Left renal cortex interstitium (tissue), 4 donors: ENCODE measurements at places on chromosomes 1 and 21.

DNA sequence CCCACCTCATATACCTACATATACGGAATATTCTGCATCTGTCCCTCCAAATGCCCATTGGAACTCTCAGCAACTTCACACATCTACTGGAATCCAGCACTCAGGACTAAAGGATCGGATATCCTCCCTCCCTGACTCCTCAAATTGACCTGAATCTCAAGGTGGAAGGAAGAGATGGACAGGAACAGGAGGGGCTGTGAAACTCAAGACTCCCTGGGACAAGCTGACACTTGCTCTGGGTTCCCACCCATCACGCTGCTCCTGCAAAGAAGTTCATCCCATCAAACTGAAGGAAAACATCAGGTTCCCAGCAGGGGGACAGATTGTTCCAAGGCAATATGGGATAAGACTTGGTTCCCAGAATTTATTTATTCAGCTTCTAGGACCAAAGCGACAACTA is 30.3 kb upstream of the TIAM1 start:
- no peak for DNase-seq

DNA sequence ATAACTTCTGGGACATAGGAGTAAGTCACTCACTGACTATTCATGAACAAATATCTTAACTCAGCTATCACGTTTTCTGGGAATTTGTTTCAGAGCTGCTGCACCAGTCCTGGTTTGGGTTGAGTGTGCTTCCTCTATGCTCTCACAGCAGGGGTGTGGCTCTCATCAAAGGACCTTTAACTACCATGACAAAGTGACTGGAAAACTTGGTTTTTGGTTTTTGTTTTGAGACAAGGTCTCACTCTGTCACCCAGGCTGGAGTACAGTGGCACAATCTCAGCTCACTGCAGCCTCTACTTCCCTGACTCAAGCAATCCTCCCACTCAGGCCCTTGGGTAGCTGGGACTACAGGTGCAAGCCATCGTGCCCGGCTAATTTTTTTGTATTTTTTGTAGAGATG is 4.1 kb downstream of the ILDR2 start:
- DNase-seq = no peak

DNA sequence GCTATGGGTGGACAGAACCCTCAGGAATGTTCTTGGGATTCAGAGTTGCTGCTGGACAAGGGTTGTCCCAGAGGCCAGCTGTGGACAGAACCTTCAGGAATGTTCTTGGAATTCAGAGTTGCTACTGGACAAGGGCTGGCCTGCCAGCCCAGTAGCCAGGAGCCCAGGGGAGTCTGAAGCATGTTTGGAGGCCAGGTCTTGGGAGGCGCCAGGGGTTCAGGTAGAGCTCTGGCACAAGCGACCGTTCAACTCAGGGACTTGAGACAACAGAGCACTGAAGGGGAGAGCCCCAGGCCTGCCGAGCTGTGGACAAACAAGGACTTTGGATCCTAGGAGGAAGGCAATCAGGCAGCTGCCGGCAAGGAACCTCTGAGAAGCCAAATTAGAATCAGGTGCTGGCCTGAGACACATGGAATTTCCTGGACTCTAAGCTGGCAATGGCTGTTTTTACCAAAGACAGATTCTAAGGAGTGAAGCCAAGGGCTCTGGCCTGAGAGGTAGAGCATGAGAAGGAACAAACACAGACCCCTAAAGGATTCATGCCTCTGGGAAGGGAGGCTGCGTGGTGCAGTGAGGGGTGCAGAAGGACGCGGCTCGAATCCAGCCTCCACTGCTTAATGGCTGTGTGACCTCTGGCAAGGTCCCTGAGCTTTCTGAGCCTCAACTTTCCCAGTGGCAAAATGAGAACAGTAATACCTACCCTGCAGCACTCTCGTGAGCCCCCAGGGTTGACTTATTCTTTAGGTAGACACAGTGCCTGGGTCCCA is 13.4 kb downstream of the PLA2G5 start:
- no peak for DNase-seq

DNA sequence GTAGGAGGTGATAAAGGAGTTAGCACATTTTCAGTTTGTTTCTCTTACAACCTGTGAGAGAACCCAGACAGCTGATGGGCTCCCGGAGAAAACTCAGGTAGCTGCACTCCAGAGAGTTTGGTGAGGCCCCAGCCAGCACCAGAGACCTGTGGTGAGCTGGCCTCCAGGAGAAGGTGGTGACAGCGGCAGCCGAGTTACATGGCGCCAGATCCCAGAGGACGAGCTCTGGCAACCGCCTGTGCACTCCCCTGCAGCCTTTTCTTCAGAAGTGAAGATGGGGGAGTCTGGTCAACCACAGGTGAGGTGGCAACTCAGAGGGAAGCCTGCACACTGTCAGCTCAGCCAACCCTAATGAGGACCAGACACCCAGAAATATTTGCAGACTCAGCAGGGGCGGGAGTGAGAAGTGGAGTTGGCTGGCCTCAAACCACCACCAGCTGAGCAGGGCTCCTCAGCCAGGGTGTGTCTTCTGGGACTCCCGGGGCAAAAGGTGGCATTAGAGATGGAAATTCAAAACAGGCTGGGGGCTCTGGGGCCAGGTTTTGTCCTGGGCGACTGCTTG is 209.7 kb downstream of the SETD4 start:
- DNase-seq = no peak

DNA sequence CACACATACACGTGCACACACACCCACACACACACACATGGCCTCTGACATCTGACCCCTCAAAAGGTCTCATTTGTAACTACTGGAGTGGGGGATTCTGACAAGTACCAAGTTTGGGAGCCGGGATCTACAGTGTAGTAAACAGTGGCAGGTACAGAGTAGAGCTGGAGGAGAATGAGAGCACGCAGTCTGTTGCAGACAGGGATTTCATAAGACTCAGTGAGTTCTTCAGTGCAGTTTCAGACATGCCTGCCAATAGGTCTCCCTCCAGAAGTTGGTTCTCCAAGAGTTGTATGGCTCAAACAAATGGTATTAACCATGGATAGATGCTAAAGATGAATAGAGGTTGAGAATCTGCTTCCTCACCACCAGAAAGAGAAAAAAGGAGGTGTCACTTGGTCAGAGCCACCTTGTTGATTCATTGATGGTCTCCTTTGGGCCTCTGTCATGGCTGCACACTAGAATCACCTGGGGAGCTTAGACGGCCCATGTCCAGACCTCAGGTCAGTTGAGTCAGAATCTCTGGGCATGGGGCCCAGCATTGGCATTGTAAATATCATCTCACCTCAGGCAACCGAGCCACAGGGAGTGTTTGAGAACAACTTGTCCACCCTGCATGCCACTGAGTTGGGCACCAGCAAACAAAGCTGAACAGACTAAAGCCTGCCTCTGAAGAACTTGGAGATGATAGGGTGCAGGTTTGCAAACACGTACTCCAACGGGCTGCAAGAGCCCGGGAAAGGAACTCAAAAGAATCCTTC is 122.1 kb downstream of the EDEM3 start:
- no peak for DNase-seq

DNA sequence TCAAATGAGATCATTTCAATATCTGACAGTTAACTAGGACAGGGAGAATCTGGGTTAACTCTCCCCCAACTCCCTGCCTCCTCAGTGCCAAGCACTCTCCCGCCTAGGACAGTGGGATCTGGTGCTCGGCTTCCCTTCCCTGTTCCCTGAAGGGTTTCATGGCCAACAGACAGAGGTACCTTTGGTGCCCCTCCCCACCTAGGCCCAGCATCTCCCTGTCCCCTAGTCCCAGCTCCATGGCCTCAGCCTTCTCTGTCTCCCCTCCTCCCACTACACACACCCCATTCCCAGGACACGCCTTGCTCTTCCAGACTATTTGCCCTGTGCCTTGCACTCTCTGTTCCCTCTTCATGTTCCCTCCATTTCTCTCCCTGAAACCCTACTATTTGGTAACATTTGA is 77.1 kb downstream of the CD247 start:
- no peak for DNase-seq

GRCh38 chr1:84849357-84849975 is 43.5 kb downstream of the LPAR3 start:
- DNase-seq = no peak

- no peak for DNase-seq
Observed at GRCh38 chr1:23585321-23586022, 26.2 kb upstream of the ID3 start.

GRCh38 chr1:204475656-204476432 is 18.8 kb downstream of the PIK3C2B start:
- DNase-seq = no peak

- no peak for DNase-seq
Observed at GRCh38 chr1:154855186-154855851, 14.8 kb downstream of the KCNN3 start.

GRCh38 chr1:226625326-226625725 is 76.8 kb downstream of the STUM start:
- no peak for DNase-seq

DNA sequence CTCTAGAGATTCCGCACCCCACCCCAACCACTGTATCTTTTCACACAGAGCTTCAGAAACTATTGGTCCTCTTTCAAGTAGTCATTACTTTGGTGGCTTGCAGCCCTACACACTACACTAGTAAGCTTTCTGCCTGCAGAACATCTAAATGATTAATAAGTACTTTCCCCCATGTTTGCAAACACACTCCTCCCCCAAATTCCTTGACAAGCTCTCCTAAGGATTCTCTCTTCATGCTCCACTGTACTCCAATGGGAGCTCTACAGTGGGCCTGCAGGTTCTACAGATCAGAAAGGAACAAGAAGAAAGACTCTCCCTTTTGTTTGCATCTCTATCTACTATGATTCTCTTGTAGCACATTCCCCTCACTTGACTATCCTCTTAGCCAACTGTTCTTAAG is 16.3 kb upstream of the NUF2 start:
- DNase-seq = no peak

GRCh38 chr21:33345751-33346238 is 21.0 kb downstream of the IFNAR1 start:
- no peak for DNase-seq

- DNase-seq = no peak
Observed at GRCh38 chr1:234639961-234640360, 30.0 kb upstream of the IRF2BP2 start.

DNA sequence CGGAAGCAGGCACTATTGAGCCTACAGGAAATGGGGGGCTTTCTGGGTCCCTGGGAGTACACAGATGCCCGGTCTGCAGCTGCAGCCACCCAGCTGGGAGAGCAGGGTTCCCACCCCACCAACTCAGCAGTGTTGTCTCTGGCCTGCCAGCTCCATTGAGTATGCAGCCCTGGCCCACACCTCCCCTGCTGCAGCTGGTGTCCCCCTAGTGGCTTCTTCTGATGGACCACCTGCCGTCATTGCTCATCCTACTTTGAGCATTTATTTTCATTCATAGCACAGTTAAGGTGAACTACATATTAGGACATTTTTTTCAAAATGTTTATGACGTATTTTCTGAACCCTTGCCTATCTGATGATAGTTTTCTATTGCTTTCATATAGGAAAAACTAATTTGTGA is 189.8 kb upstream of the LYPLAL1 start:
- no peak for DNase-seq

DNA sequence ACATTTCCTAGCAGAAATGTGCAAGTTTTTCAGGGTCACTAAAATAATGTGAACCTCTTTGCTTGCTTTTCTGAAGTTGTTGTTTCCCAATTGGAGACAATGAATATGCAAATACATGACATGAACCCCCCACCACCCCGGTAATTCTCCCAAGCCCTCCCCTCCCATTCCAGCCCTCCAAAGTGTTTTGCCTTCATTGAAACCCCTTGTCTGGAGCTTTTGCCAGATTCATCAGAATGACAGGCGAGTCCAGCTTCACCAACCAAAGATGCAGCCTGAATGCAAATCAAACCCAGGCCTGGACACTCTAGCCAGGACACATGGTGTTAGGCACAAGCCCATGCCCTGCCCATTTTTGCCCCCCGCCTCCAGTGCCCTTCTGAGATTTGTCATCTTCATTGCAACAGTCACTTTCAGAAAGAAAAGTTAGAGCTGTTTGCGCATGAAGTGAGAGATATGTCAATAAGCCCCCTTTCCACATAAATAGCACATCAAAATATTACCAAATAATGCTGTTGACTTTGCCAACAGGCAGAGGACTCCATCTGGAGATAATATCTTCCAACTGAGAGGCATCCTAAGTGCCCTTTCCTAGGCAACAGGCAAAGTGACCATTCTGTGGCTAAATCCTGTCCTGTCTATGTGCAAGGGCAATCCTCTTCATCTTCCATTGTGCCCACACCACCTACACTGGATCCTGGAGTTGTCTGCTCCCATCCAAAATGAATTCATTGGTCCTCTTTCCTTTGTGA is 145.6 kb upstream of the NFIA start:
- DNase-seq = no peak

DNA sequence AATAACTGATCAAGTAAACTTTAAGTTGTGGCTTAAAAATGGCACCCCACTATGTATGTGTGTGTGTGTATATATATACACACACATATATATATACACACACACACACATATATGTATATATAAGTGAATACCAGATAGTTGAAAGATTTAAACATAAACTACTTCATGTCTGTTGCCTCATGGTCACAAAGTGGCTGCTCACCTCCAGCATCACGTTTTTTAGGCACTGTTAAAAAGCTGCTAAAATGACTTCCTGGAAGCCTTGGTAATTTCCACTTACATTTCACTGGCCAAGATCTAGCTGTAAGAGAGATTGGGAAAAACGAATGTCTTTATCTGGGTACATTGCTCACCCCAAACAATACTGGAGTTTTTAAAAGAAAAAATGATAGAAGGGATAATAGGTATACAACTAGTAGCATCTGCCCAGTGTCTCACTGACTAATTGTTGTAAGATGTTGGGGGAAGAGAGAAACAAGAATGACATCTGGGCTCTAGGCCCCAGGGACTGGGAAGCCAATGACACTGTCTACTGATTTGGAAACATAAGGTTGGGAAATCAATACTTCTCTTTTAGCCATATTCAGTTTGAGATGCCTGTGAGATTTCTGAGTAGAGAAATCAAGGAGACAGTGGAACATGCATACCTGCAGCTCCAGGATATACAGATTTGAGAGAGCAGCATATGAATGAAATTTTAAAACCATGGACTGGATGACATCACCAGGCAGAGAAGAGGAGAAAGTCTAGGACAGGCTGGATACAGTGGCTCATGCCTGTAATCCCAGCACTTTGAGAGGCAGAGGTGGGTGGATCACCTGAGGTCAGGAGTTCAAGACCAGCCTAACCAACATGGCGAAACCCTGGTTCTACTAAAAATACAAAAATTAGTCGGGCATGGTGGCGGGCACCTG is 42.8 kb downstream of the CLDN14 start:
- DNase-seq = no peak

GRCh38 chr1:48619539-48619938 is 147.5 kb upstream of the SPATA6 start:
- DNase-seq = no peak

DNA sequence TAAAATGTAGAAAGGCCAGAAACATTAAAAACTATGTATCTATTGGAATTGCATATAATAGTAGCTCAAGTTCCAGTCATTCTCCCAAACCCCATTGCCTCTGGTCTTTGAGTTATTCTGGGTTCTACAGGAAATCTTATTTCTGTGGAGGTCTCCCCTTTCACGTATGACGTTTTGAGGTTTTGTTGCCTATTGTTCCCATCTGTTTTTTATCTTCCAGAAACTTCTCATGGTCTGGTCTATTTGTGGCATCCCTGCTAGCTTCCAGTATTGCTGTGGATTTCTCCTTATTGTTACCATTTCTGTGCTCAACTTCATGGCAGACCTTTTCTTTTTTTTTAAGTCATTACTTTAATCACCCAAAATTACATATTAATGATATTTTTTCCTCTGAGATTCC is 43.3 kb downstream of the DTL start:
- no peak for DNase-seq

GRCh38 chr1:111503585-111504060 is at the start of the genes ADORA3 and TMIGD3:
TSS of gene ADORA3 (minus strand) at chr1:111503633. CDS start at chr1:111503354, 279 bp downstream.
TSS of gene TMIGD3 (minus strand) at chr1:111503633. CDS start at chr1:111503354, 279 bp downstream.
- no peak for DNase-seq
